ENCODE measurements at places on chromosomes 6 and 20. TPM values are rescaled to one million over a fixed set of nuclear protein-coding genes. Genes with fewer than 3 reads are reported as not detected.

DNA sequence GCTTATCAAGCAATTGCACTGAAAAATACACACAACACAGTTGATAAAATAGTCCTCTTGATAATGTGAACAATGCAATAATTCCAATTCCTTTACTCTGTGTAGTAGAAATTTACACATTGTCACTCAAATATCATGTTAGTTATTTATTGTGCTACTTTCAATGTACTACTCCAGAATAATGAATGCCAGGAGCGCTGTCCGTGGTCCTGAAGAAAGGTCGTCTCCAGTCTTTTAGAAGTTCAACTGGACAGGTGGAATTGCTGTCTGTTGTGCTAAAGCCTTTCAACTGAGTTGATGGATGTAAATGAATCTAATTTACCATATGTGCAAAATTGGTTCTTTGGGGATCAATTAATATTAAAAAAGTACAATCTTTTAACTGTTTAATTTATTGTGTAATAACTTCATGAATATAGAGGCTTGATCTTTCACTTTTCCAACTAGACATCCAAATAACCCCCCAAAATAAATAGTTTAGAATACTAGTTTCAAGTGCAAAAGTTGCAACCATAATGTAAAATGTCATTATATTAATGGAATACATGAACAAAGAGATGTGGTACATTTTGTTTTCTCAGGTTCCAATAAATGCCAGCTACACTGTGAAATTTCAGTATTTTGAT lies 3.2 kb downstream of the GRIK2 start:
- no peak for DNase-seq

DNA sequence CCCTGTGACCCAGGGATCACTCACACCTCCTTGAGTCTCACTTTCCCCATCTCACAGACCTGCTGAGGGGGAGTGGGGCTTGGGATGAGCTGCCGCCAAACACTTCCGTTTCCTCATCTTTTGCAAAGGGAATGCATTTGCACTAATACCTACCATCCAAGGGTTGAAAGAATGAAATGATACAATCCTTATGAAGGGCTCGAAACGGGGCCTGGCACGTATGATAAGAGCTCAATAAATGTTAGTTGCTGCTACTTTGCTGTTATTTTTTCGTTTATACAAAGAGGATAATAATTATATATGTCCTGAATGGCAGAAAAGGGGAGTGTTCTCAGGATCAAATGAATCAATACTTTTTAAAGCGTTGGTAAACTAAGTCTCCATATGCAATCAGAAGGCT lies 6.1 kb upstream of the TFAP2D start:
- no peak for DNase-seq

Gene DEFB132
- total RNA-seq = not detected

GRCh38 chr6:169142538-169142844 lies 111.2 kb downstream of the THBS2 start:
- DNase-seq = no peak

Gene SLC22A7
- 0.16 TPM for total RNA-seq

GRCh38 chr6:73722318-73723060 lies 26.5 kb downstream of the CD109 start:
- no peak for DNase-seq

GRCh38 chr6:80173411-80173810 lies 66.9 kb downstream of the BCKDHB start:
- DNase-seq = no peak

Gene C6orf58
- total RNA-seq = not detected

Data from dorsolateral prefrontal cortex (tissue), 122 donors.